Fibroblast of upper back skin (primary cell): ENCODE measurements at places on chromosomes 13 and 19.

- no peak for DNase-seq
Observed at GRCh38 chr13:79662882-79663281, 181.9 kb downstream of the NDFIP2 start.

DNA sequence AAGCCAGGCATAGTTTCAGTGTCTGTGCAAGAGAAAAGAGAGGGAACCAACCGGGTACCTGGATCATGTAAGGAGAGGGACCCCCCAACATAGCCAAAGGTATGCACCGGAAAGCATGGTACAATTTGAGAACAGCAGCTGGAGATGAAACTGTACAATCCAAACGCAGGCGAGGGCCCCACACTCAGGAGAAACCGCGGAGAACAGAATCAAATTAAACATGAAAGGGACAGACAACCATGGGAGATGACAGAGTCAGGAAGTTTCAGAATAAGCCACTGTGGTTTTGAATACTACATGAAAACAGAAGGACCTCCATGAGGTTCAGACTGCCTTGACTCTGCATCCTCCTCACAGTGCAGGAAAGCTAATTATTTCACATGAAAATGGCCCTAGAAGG is 62.9 kb upstream of the SPATA13 start:
- DNase-seq, result no peak

GRCh38 chr13:32028711-32029110 is 2.9 kb upstream of the FRY start:
- no peak for DNase-seq

DNA sequence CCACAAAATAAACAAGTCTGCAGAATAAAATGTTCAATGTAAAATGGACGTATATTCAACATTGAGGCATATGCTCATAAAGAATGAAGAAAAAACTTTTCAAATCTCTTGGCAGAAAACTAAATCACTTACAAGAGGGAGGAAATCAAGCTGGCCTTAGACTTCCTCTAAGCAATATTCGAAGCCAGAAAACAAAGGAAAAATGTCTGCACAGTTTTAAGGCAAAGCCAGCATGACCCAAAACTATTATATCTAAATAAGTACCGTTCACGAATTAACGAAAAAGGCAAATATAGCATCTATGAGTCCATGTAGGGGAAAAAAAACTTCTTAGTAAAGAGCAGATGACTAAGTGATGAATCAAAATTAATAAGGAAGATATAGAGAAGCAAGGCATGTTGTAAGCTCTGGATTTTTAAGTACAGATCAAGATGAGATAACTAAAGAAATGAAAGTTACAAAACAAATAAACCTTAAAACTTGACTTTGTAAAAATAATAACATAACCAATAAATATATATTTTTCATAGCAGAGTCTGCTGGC is 101.3 kb downstream of the KCNRG start:
- no peak for DNase-seq

DNA sequence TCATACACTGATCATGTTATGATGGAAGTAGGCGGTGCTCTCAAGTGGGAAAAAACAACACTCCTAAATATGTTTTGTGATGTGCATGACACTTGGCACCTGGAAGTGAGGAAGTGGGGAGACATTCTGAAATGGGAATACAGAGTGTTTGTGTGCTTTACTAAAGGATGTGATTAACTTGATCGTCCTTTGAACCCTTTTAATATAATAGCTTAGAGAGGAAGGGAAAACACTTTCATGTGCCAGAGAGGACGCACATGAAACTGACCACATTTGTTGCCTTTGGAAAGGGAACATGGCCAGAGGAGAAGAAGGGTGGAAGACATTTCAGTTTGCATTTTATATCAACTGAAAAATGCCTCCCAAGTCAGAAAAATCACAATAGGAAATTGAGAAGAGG is 31.4 kb downstream of the SMAD9 start:
- DNase-seq, result no peak

GRCh38 chr19:35076657-35077056 is 35.1 kb downstream of the HPN start:
- no peak for DNase-seq

DNA sequence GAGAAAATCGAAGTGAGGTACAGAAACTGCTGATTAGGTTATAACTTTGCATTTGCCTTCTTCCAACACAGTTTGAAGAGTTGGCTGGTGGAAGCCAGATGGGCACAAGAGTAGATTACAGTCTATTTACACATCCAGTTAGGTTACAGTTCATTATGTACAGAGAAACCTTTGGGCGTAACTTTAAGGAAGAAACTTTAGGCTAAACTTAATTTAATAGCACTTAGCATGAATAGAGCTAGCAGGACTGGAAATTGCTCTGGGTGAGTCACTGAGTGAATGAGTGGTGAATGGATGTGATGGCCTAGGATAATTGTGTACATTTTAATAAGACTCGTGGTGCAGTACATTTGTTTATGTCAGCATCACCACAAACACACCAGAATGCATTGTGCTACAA is 62.9 kb upstream of the KLHL1 start:
- no peak for DNase-seq

DNA sequence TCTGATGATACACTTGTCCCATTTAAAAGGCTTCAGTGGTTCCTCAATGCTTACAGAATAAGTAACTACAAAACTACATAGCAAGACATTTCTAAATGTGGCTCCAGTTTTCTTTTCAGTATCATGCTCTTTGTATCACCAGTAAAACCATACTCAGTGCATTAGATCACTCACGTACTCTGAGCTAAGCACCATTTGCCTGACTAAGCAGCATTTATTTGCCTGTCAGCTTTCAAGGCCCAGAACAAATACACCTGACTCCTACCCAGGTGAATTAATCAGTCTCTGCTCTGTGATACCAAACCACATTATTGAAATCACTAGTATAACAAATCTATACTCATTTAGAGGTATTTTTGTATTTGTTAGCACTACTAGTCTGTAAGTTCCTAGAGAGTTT is 47.4 kb upstream of the PCDH20 start:
- no peak for DNase-seq

GRCh38 chr19:56423276-56423984 is 19.3 kb downstream of the ZNF583 start:
- DNase-seq, result no peak

DNA sequence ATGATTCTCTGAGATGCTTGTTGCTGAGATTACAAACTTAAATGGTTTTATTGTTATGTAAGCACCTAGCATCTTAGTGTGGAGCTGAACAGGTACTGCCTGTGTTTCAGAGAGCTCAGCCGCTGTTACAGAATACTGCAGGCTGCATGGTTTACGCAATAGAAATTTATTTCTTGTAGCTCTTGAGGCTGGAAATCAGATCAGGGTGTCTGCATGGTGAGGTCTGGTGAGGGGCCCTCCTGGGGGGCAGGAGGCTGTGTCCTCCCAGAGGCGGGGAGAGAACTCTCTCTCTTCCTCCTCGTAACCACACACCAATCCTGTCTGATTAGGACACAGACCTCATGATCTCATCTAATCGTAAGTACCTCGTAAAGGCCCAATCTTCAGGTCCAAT is 13.1 kb downstream of the ATP11A start:
- DNase-seq, result no peak

GRCh38 chr19:40474737-40475136 is 7.9 kb downstream of the SPTBN4 start:
- no peak for DNase-seq

DNA sequence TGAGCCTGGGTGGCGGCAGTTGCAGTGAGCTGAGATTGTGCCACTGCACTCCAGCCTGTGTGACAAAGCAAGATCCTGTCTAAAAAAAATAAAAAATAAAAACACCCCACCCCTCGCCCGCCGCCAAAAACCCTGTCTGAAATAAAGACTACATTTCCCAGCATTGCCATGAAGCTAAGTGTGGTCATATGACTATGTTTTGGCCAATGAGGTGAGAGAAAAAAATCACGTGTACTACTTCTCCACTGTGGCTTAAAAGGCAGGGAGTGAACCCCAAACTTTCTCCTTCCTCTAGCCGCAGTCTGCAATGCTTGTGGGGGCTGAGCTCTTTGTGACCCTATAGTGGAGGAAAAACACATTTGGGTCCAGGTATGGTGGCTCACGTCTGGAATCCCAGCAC is 54.9 kb downstream of the COLGALT1 start:
- DNase-seq, result no peak

GRCh38 chr19:45876411-45877197 is 9.3 kb downstream of the IRF2BP1 start:
- DNase-seq, result peak; percentile 71

GRCh38 chr19:48102870-48103751 is 7.5 kb downstream of the PLA2G4C start:
- DNase-seq, result peak; percentile 48

DNA sequence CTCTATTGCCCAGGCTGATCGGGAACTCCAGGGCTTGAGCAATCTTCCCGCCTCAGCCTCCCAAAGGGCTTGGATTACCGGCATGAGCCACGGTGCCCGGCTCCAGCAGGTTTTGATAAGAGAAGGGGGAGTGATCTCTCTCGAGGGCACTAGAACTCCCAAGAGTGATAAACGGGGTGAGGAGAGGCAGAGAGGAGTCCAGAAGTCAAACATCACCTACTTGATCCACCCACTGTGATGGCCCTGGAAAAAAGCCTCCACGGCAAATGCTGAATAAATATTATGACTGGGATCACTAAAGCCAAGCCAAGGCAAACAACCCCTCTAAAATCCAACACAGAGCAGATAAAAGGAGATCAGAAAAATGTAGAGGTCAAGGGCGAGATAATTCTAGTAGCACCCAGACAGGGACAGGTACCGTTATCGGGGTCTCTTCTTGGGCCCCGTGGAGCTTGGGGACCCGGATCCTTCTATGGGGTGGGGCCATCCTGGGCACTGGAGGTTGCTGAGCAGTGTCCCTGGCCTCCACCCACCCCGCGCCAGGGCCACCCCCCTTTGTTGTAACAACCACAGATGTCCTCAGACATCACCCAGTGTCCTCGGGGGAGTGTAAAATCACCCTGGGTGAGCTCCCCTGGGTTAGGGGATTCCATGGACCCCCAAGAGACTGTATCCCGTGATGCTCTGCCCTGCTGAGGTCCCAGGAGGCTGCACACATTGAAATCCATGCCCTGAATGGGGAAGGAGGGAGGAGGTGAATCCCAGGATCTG is 3.7 kb upstream of the CREB3L3 start:
- no peak for DNase-seq

DNA sequence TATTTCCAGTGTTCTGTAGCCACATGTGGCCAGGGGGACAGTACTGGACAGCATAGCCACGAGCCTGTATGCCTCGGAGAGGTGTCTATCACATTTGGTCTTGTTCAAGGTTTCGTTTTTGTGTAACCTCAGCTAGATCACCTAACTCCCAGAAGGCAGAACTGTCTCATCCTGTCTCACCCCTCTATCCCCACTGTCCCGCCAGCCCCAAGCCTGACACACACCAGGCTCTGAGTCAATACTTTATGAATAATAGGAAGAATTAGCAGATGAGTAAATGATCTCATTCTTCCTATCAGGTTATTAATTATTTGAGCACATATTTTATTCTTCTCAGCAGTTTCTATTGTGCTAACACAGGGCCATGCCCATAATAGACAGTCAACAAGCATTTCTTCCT is 132.2 kb downstream of the NUFIP1 start:
- DNase-seq, result no peak

GRCh38 chr13:41554626-41555386 is 97.5 kb downstream of the RGCC start:
- DNase-seq, result no peak

GRCh38 chr19:45172611-45173208 is 5.3 kb downstream of the TRAPPC6A start:
- no peak for DNase-seq

DNA sequence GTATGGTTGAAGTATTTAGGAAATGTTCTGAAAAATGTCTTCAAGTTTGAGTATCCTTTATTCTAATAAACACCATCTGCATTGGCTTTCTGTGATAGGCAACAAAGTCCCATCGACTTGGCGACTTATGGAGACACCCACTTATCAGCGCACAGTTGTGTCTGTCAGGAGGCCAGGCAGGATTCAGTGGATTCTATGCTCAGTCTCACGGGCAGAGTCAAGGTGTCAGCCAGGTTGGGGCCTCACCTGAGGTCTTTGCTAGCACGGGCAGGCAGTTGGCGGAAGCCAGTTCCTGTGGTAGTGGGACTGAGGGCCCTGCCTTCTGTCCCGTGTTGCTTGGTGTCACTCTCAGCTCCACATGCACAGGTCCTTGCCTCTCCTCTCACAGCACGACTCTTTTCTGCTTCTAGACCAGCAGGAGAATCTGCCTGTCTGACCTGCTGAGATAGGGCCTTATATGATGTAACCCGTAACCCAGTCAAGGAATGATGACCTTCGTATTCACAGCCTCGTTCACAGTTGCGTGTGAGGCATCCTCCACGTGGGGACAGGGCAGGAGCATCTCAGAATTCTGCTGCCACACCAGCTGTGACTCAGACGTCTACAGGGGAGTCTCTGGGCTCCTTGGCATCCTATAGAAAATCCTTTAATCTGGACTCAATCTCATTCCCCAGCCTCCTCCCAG is 10.0 kb downstream of the CUL4A start:
- DNase-seq, result no peak

DNA sequence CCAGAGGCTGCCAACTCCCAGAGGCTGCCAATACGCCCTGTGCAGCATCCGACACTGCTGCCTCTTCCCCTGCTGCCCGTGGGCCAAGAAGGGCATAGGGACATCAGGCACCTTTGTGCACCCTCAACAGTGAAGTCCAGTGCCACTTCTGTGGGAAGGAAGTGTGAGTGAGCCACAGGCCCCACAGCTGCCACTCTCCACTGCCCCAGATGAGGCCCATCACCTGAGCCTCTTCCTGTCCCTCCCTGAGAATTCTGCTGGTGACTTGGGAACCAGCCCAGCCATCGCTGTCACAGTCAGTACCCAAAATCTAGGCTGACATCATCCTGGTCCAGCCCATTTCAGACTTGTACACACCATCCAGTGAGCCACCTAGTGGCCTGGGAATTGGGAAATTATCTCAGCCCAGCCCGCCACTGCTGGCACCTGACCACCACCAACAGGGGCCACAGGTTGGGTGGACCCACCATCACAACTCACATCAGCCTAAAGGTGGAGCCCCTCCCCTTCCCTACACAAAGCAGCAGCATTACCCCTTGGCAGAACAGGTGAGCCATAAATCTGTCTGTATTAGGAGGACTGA is 733.9 kb upstream of the KLHL1 start:
- no peak for DNase-seq

DNA sequence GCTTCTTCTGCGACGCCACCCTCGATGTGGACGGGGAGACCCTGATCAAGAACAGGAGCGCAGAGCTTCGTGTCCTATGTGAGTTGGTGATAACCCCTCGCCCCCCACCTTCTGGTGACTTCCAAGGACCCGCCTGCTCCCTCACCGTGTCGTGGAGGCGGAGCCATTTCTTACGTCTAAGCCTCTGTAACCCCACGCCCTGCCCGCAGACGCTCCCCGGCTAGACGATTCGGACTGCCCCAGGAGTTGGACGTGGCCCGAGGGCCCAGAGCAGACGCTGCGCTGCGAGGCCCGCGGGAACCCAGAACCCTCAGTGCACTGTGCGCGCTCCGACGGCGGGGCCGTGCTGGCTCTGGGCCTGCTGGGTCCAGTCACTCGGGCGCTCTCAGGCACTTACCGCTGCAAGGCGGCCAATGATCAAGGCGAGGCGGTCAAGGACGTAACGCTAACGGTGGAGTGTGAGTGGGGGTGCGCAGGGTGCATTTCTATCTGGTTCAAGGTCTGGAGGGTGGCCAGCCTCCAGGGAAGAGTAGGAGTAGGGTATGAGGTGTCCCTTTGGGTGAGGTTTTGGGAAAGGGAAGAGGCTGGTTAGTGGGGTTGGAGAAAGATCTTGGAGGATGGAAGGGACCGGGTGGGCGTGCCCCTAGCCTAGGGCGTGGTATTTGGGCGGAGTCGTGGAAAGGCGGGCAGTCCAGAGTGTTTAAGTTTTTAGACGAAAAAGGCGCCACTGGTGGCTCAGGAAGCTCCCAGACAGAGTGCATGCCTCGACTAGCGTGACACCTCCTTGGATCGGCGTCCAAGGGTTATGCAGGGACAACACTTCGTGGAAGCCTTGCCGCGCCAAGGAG is 3.3 kb downstream of the ICAM5 start:
- no peak for DNase-seq
